COR-L47 (cell line): ENCODE measurements at places on chromosomes 6 and 20.

GRCh38 chr6:128574402-128574801 lies 54.0 kb upstream of the PTPRK start:
- no peak for DNase-seq

GRCh38 chr6:14375930-14376329 lies 258.4 kb downstream of the CD83 start:
- no peak for DNase-seq

DNA sequence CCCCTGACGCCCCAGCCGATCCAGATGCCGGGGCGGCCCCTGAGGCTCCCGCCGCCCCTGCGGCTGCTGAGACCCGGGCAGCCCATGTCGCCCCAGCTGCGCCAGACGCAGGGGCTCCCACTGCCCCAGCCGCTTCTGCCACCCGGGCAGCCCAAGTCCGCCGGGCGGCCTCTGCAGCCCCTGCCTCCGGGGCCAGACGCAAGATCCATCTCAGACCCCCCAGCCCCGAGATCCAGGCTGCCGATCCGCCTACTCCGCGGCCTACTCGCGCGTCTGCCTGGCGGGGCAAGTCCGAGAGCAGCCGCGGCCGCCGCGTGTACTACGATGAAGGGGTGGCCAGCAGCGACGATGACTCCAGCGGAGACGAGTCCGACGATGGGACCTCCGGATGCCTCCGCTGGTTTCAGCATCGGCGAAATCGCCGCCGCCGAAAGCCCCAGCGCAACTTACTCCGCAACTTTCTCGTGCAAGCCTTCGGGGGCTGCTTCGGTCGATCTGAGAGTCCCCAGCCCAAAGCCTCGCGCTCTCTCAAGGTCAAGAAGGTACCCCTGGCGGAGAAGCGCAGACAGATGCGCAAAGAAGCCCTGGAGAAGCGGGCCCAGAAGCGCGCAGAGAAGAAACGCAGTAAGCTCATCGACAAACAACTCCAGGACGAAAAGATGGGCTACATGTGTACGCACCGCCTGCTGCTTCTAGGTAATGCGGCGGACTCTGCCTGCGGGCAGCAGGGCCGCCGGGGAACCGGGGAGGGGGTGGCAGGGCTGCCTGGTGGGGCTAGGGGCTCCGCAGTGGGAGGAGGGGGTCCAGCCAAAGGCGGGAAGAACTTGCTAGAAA lies 2.3 kb downstream of the GNAS start:
- DNase-seq = no peak

- DNase-seq = no peak
Observed at GRCh38 chr6:6515691-6516607, 72.6 kb upstream of the LY86 start.

- DNase-seq = no peak
Observed at GRCh38 chr6:136720045-136720770, 72.1 kb downstream of the MAP3K5 start.

DNA sequence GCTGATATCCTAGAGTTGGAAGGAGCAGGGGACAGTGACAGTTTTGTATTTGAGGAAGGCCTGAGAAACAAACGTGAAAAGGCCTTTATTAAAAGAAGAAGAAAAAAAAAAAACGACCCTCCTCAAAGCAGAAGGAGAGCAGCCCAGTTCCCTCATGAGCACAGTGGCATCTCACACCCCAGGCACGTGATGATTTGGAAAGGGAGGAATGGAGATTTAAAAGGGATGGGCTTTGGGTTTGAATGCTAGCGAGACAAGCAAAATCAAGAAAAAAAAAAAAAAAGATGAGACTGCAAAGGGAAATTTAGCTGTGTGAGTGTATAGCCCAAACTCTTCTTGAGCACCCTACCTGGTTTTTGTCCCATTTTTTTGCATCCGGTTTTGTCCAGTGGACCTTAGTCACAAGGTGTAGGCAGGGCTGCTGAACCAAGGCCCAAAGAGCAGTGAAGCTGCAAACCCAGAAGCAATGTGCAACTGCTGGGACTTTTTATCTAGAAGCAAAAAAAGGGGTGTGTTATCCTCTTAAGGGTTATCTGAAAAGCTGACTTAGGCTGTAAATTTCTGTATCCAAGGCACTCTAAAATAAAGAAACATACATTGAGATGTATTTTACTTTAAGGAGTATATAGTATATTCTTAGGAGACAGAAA lies 54.5 kb upstream of the RREB1 start:
- DNase-seq = no peak

- peak; percentile 68 for DNase-seq
Observed at GRCh38 chr20:19784511-19785172, 26.6 kb downstream of the RIN2 start.

- DNase-seq = no peak
Observed at GRCh38 chr6:1346558-1347091, 34.7 kb downstream of the FOXQ1 start.

DNA sequence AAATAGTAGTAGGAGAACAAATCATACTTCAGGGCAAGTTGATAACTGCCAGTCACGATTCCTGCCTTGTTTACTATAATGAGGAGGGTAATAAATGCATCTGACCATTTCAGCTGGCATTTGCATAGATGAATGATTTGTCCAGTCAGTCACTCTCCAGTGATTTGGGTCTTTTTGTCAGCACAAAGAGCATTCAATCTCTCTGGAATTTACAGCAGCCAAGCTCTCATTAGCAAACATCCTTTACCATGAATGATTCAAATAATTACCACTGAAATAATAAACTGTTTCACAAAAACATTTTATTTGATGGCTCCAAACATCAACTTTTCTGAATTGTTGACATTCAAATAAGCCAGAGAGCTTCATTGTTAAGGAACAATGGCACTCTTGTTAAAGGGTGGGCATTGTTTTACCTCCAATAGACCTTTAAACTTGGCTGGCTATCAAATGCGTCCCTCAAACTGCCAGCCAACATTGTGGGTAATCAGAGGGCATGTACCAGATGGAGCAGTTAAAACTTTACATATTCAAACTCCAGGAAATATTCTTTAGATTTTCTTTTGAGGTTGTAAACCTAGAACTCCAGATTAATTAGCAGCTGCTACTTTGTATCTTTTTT lies 30.0 kb upstream of the FBXL4 start:
- peak; percentile 87 for DNase-seq

GRCh38 chr6:147585256-147585655 lies 76.8 kb downstream of the SAMD5 start:
- no peak for DNase-seq

- DNase-seq = no peak
Observed at GRCh38 chr6:90440586-90441283, 144.1 kb upstream of the BACH2 start.

DNA sequence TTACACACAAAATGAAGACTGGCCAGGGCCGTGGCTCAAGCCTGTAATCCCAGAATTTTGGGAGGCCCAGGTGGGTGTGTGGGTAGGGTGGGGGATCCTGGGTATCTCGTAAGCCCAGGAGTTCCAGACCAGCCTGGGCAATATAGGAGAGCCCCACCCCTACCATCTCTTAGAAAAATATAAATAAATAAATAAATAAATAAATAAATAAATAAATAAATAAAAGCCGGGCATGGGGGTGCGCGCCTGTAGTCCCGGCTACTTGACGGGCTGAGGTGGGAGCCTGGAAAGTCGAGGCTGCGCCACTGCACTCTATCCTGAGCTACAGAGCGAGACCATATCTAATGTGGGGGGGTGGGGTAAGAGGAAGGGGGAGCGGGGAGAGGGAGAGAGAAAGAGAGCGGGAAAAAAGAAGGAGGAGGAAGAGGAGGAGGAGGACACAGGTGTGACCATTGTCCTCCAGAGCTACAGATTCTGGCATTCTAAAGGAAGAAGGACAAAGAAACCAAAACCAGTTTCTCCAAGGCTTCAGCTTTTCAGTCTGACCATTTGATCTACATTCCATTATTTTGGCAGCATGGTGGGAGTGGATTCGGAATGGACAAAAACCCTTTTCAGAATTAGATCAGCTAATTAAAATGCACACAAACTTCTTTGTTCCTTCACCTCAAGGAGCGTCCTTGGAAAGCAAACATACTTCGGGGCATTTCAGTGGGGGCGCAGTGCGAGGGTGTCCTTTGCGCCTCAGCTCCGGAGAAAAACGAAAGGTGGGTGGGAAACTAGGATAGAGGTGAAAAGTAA lies 577 bp upstream of the C6orf141 start:
- no peak for DNase-seq

DNA sequence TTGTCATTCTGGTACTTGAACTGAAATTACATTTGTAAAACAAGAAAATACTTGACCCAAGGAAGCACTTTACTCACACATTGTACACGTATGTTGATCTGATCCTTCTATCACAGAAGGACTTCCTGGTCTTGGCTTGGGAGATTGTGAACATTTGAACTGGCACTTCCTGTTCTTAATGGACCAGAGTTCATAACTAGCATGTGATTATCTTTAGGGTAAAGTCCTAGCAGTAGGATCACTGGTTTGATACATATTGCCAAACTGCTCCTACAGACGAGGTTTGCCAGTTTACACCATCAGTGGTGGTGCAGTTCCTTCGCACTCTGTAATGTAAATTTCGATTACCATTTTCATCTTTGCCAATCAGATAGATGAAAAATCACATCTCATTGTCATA lies 12.7 kb downstream of the HECA start:
- no peak for DNase-seq

DNA sequence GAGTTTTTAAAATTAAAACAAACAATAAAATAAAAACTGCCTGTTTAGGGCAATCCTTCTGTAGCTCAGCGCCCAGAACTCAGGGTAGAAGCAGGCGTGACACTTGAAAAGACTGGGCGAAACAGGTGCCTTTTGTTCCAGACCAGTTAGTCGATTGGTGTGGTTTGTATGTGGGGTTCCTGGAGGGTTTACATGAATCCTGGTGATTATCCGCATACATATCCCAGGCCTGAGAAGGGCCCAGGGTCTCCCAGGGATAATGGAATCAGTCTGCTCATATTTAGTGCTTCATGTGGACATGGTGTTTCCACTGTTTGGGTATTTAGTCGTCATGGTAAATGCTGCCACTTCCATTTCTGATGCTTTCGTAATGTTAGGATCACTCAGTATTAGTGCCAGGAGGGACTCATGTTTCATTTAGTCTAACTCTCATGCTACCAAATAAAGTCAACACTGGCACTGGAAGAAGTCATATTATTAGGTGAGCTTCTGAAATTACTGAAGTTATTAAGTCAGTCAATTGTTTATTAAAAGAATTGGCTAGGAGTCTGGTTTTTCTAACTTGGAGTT lies 116.5 kb downstream of the SAMD5 start:
- no peak for DNase-seq

DNA sequence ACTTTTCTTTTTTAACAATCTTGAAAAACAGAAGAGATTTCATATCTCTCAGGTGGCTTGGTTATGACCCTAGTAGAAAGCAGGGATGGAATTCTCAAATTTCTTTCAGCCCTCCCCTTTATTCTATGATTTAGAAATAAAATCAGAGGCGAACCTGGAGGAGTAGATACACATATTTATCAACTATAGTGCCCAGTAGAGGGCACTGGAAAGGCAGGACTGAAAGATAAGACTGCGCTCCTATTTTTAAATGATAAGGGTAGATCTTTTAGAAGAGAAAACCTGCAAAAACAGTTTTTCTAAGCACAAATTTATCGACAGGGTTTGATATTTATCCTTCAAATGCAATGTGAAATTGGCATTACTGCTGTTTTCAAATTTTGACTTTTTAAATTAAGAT lies 1296.6 kb downstream of the EPHA7 start:
- peak; percentile 46 for DNase-seq

DNA sequence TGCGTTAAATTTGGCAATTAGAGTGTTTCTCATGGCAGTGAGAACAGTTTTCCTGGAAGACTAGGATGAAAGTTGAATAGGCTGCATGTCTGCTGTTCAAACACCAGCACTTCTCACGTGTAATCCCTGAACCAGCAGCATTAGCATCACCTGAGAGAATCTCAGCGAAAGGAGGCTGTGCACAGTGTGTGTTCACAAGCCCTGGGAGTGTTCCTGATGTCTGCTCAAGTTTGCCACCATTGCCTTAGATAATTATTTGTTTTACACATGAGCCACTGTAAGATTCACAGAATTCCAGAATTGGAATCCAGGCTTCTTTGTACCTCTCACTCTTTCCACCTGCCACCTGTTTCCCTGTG lies 117.3 kb downstream of the JARID2 start:
- DNase-seq = no peak

DNA sequence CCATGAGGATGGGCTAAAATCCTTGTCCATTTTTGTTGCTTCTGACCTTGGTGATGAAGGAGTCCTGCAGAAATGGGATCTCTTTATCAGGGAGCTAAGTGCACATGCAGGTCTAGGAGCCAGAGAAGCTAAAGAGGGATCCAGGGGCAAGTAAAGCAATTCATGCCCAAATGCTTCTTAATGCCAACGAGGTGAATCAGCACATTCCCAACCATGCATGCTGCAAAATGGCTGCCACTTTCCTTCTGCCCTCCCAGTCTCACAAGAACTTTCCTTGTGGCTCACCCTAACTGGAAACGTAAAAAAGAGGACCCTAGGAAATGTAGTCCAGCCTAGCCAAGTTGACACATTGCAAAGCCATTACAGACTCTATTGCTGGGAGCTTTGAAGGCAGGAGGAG lies 298.4 kb downstream of the MAFB start:
- DNase-seq = no peak

DNA sequence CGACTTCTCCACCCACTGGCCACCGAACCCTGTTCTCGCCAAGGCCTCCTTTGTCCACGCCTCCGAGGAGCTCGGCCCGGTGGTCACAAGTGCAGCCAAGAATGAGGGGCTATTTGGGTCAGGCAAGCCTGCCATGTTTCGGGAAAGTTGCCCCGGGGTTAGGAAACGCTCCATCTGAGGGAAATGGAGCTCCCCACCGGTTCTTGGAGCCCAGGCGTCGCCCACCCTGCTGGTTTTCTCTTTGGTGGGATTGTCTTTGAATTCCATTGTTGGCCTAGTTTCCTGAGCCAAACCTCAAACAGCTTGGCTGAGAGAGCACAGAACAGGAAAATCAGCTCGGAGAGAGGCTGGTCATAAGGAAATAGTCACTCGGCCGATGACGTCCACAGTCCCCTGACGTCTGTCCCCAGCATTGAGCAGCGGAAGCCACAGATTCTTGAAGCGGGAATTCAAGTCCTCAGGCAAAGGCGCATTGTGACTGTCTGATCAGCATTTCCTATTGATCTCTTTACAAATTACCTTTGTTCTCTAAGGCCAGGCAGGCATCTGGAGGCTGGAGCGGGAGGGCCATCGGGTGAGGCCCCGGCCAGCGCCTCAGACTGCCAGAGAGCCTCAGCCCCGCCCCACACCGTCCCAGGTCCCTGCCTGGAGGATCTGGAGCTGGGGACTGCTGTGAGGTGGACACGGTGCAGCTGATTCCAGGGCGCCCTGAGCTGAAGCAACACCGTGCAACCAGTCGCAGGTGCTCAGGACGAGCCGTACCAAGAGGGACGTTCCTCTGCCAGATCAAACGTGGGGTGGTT lies 138.6 kb downstream of the DLL1 start:
- no peak for DNase-seq
